ENCODE measurements at places on chromosomes 5 and 9.

DNA sequence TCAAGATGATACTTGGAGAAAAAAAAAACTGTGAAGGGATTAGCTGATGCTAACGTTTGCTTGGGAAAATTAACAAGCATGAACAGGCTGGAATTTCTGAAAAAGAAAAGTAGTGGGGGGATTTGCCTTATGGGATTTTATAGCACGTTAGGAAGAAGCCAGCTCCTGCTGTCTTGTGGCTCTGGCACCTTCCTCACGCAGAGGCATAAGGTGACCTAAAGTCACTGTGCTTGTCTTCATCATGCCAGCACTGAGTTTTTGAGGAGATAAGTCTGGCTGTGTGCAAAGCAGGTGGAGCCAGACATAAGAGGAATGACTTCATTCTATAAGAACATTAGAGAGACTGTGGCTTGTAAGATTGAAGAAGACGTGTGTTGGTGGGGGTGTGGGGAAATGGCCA lies 94.4 kb upstream of the MAP1B start:
- no peak for DNase-seq

- DNase-seq, result no peak
Measured at GRCh38 chr9:6788162-6789016, 30.6 kb downstream of the KDM4C start.

DNA sequence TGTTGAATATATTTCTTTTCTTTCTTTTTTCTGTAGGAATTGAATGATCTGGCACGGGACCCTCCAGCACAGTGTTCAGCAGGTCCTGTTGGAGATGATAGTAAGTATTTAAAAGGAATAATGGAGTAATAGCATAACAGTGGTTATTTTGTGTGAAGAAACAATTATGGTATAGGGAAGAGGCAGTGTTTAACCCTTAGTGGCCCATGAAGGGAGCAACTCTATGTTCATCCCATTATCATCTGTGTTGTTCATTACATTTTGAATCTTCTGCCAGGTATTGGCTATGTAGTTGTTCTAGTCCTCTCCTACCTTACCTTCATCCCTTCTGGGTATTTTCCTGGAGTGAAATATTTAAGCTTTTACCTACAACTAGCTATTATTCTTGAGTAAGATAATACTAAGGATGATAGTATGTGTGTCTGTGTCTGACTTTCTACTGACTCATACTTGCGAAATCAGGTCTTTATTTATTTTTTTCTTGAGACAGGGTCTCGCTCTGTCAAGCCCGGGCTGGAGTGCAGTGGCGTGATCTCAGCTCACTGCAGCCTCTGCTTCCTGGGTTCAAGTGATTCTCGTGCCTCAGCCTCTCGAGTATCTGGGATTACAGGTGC lies 39.3 kb downstream of the UBE2D2 start:
- DNase-seq, result no peak

GRCh38 chr5:58071566-58071965 lies 388.3 kb downstream of the PLK2 start:
- DNase-seq, result no peak

GRCh38 chr9:136773386-136774044 lies 9.2 kb upstream of the LCN15 start:
- no peak for DNase-seq

Data from NCI-H510A (cell line).